Stimulated activated CD4-positive, alpha-beta T cell treated with anti-CD3 and anti-CD28 coated beads, Interleukin-1b, Interleukin-23, amount 100 ng/mL, for 24 hours (primary cell): ENCODE measurements at places on chromosomes 5 and 9.

- no peak for DNase-seq
These were observed 95.0 kb downstream of the MUSK start for GRCh38 chr9:110763568-110763967.

DNA sequence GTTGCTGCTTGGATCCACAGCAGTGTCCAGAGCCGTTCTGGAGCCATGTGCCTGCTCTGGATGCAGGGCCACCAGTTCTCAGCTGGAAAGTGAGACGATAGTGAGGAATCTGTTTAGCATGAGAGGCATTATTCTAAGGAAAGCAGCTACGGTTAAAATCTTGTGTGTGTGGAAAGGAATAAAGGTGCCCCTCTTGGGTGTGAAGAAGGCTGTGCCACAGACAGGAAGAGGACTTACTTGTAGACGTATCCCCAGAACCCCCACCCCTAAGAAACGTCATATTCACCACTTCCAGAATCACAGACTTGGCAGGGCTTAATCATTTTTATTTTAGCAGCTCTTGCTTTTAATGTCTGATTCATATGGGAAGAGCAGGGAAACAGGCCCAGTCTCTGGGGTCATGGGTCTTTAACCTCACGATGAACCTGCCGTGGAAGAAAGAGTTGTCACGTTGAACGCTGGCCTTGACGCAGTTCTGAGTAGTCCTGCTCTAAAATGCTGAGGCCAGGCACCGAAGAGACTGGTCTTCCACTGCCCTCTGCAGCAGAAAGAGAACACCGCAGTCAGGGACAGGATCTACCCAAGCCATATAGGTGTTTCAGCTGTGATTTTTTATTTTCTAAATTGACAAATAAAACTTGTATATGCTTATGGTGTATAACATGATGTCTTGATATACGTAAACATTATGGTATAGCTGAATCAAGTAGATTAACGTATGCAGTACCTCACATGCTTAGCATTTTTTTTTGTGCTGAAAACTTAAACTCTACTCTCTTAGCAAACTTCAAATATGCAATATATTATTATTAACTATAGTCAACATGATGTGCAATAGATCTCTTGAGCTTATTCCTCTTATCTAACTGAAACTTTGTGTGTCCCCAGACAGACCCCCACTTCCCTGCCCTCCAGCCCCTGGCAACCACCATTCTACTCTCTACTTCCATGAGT lies 38.8 kb downstream of the CARTPT start:
- no peak for DNase-seq

DNA sequence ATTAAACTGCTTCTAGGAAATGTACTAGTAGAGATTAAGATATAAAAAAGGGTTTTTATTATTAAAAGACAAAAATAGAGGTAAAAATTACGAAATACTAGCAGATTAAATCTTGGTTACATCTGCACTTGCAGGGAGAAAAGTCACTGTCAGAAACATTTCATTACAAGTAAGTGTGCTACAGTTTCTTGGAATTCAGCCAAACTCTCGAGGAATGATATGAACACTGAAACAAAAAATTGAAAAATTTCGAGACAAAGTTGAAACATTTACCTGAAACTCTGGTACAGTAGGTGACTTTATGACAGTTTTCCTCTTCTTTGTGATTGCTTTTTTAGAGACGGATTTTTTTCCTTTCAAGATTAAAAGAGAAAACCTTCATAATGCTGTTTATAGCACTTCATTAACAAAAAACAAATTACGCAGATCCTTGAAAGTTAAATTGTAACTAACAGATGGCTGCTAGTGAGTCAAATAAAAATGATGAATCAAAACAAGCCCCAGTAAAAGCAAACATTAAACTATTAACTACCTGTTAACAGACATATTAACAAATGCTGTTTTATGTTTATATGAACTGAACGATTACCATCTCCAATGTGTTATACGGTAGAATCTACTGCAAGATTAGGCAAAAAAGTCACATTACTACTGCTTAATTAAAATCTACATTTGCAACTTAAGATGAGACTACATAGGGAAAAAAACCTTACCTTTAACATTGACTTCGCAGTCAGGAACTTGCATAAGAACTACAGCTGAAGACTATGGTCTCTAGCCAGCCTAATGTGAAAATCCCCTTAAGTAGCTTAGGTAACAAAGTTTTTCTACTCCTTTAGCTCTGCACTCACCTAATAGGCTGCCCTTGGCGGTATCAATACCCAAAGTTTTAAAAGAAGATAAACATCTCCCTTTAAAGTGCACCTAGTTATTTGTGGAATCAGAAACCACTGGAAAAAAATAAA lies 61.4 kb downstream of the RANBP6 start:
- no peak for DNase-seq

GRCh38 chr9:117887383-117887782 lies 183.2 kb downstream of the TLR4 start:
- DNase-seq: no peak

DNA sequence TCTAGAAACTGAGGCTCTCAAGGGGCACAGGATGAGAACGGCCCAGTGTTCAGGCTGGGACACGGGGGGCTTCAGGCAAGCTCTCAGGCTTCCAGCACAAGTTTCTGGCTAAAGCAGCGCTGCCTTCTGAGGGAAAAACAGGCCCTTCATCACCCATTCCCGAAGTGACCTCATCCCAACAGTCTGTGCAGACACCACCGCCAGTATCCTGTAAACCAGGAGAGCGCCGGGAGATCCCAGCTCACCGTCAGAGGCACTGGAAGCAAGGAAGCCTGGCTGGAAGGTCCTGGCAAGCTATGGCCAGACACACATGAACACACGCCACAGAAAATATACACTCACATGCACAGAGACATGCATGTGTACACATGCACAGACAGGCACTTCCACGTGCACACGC lies 8.8 kb downstream of the SLC12A7 start:
- DNase-seq: no peak

GRCh38 chr5:39191216-39191615 lies 28.1 kb downstream of the FYB1 start:
- DNase-seq: no peak

- DNase-seq: no peak
These were observed 174.0 kb downstream of the NR3C1 start for GRCh38 chr5:143229426-143229895.
